H54 (cell line): ENCODE measurements at places on chromosomes 1 and 21.

- DNase-seq: no peak
Observed at GRCh38 chr1:55854911-55855310, 639.7 kb upstream of the USP24 start.

GRCh38 chr1:109781806-109782205 lies 18.1 kb upstream of the EPS8L3 start:
- DNase-seq: no peak

- no peak for DNase-seq
Observed at GRCh38 chr1:230531103-230531502, 105.0 kb upstream of the PGBD5 start.

DNA sequence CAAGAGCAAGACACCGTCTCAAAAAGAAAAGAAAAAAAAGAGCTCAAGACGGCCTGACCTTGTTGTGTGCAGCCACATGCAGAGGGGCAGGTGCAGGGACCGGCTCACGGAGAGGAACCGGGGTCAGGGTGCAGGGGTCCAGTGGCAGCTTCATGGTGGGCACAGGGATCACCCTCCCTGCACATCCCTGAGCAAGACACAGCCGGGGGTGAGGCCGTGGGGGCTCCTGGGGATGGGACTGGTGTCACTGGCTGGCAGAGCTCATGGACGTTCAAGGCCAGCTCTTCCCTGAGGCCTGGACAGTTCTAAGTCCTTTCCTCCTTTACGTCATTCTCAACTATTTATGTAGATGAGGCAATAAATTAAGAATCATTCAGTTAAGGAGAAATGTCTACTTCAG lies 6.6 kb upstream of the TMEM240 start:
- no peak for DNase-seq

DNA sequence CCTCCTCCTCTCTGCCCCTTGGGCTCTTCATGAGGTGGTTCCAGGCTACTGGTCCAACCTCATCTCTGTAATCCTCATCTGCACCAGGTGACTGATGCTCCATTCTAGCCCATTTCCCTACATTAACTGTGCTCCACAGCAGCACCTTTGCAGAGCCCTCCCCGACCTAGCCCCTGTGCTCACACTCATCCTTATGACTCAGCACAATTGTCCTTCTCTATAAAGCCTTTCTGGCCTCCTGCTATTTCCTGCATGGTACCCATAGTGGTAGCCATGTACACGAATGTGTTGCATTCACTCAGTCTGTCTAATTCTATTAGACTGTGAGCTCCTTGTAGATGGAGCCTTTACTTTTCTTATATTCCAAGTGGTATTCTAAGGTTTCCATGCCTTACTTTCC lies 339.0 kb downstream of the DISC1 start:
- no peak for DNase-seq
